ENCODE measurements at places on chromosomes 16 and 17. TPM values are rescaled to one million over a fixed set of nuclear protein-coding genes. Genes with fewer than 3 reads are reported as not detected.
A peak's percentile ranks its signal among the peaks of the same experiment; 100 is the strongest.

The METTL26 gene
- total RNA-seq = 89.0 TPM

The CLEC16A gene
- total RNA-seq = 38.5 TPM

The NPIPB6 gene
- total RNA-seq = 1.8 TPM

The XYLT2 gene
- total RNA-seq = 26.0 TPM

The C1QL1 gene
- 0.68 TPM for total RNA-seq

The PITPNM3 gene
- total RNA-seq = 0.71 TPM

GRCh38 chr16:12573730-12574383 is 229.8 kb downstream of the CPPED1 start:
- peak; percentile 76 for DNase-seq

GRCh38 chr16:1808691-1809090 is 15.2 kb upstream of the IGFALS start:
- DNase-seq = no peak

- DNase-seq = no peak
Observed at GRCh38 chr17:50337956-50338355, 8.0 kb upstream of the XYLT2 start.

DNA sequence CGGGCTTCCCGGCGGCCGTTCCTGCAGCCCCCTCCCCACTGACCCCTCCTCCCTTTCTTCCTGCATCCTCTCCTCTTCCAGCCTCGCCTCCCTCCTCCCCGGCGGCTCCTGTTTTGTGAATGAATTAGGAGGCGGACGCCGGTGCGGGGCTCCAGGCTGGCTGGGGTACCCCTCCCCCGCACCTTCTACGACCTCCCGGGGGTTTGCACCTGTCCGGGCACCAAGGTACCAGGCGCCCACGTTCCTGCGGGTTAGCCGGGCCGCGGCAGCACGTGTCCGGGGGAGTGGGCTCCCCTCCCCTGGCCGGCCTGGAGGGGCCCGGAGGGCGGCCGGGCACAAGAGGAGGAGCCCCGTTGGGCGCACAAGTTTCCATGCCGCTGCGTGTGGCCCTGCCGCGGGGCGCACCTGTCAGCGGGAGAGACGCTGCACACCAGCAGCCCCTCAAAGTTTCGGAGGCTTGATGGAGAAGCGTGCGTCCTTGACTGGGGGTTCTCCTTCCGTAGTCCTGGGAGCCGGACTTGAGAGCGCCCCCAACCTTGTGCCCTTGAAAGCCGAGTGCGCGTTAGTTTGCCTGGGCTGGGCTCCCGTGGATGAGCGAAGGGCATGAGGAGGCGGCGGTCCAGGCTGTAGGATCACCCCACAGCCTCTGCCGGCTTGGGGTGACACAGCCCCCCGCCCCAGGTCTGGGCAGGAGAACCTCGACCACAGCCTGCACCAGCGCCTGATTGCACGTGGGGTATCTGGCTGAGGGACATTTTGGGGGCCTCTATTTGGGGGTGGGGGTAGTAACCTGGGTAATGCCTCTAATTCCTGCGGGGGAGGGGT is 1.2 kb downstream of the HAS3 start:
- DNase-seq = no peak

DNA sequence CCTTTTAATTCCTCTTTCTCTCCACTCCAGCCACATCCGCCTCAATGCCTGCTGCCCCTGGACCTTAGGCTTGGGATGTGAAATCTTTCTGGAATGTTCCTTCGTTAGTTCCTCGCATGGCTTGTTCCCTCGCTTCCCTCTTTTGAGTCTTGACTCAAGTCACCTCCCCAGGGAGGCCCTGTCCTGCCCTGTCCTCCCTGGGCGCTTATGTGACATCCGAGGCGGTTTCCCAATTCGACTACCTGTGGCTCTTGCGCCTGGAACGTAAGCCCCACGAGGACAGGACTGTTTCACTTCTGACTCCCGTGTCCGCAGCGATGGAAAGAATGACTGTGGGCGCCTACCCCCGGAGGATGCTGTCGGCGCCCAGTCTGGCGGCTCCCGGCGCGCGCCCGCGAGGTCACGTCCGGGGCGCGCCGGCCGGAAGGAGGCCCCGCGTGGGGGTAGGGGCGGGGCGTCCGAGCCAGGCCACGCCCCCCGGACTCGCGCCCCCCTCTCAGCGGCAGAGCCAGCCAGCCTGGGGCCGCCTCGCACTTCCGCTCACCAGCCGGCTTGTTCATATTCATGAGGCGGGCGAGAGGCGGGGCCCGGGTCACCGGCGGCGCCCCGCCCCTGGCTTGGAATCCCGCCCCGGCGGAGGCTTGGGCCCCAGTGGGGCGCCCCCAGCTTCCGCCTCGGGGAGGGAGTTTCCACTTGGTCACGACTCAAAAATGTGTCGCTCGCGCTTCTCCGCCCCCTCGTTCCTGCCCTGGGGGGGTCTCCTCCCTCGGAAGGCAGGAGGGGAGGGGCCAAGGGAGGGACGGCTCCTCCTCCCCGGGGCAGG is 8.4 kb upstream of the GLIS2 start:
- DNase-seq = peak; percentile 97

DNA sequence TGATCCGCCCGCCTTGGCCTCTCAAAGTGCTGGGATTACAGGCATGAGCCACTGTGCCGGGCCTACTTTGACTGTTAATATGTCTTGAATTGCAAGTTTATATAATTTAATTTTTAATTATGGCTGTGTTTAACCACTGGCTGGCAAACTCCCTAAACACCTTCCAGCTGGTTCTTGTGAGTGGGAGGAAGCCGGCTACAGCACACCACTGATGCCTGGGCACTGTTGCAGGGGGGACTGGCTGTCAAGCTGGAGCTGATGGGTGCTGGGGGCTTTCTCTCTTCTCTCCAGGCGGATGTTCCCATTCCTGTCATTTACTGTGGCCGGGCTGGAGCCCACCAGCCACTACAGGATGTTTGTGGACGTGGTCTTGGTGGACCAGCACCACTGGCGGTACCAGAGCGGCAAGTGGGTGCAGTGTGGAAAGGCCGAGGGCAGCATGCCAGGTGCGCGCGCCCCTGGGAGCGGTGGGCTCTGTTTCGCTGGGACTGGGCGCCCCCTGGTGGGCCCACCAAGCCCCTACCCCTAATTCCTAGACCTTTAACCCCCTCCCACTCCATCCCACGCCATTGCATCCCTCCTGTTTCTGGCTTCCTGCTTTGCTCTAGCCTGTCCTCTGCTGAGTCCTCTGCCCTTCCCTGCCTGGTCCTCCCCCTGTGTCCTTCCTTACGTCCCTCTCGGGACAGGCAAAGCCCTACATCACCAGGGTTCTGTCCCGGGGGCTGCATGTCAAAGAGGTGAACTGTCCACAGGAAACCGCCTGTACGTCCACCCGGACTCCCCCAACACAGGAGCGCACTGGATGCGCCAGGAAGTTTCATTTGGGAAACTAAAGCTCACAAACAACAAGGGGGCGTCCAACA is 9.5 kb downstream of the TBX21 start:
- DNase-seq = peak; percentile 51

DNA sequence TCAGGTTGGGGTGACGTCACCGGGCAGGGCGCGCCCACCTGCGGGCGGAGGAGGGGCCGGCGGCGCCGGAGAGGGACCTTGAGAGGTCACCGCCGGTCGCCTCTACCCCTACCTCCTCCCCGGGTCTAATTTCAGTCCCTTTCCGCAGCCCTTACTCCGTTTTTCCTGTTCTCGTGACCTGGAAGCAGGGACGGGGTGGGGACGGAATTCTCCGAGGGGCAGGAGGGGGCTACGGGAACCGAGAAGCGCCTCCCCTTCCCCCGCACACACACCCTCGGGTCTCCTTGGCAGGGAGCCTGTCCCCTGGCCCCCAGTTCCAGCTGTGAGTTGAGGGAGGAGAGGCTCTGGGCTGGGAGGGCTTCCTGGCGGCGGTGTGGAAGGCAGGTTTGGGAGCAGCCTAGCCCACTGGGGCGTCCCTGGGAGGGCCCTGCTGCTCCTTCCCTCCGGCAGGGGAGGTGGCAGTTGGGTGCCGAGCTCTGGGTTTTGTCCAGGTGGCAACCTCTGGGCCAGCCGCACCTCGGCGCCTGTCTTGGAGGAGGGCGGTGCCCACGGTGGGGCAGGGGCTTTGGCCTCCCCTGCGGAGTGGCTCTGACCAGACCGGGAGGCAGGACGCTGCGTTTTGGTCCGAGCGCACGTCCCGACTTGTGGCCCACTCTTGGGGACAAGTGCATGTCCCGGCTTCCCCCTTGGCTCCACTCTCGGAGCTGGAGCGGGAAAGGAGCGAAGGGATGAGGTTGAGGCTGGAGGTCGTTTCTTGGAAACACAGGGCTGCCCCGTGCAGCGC is 773 bp downstream of the SYNGR3 start:
- DNase-seq = peak; percentile 58

- DNase-seq = peak; percentile 62
Observed at GRCh38 chr16:1706386-1707192, 594 bp downstream of the MAPK8IP3 start.

DNA sequence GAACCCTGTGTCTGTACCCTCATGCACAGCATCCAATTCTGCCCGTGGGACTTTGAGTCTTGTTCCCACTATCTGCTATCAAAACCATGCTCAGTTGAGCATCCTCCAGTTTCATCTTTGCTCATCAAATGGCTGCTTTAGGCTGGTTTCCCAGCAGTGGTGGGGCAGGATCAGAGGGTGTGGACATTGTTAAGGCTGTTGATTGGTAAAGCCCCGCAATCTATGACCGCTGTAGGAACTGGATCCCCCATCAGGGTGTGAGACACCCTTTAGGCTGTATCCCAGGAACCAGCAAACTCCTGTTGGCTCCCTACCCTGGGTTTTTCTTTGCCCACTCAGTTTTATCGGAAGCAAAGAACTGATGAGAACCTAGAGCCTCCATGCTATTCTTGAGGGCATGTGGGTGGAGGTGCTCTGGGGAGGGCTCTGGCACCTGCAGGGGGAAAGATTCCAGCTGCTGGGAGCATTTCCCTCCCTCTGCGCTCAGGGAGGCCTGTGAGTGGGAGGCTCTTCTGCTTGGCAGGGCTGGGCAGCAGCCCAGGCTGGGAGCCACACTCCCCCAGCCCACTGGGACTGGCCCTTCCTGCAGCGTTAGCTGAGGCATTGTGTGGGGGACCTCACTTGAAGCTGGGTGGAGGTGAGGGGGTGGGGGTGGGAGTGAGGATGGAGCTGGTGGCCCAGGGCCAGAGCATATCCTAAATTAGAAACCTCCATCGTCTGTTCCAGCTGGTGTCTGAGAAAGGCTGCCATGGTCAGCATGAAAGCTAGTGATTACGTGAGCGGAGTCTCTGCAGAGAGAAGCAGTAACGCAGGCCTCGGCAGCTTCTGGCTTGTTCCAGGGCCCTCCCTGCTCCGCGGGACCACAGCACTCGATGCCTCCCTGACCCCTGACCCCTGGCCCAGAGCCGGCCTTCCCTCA is 160.6 kb downstream of the IRF8 start:
- no peak for DNase-seq

GRCh38 chr17:82269882-82270500 is 3.5 kb downstream of the CSNK1D start:
- DNase-seq = no peak
